ENCODE measurements at places on chromosomes 4 and X.
A peak's percentile ranks its signal among the peaks of the same experiment; 100 is the strongest.

- DNase-seq: no peak
Measured at GRCh38 chr4:8294036-8294435, 24.5 kb downstream of the HTRA3 start.

DNA sequence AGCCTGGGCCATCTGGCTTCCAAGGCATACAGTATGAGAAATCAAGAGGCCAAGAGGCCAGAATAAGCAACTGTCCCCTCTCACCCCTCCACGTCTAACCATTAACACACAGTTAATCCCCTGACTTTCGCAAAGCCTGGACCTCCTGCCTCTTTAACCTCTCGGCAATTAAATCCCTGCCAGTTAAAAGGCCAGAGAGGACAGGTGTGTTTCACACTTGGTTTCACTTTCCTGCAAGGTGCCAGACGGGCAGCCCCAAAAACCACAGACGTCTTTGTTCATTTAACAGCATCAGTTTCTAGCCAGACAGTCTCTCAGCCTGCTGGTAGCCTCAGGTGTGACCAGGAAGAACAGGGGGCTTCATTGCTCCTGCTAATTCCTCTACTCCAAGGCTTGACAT, 91.1 kb upstream of the KIT start:
- H3K4me1 ChIP-seq: no peaks in the 10 kb centered on the region
- H3K27ac ChIP-seq: no peak overlapping the region
- H3K27me3 ChIP-seq: no peaks in the 10 kb centered on the region
- no peaks in the 10 kb centered on the region for H3K36me3 ChIP-seq
- peak; percentile 1 for DNase-seq

- H3K27me3 ChIP-seq: no peaks in the 10 kb centered on the region
- peak overlapping the region; percentile 96 for H3K27ac ChIP-seq
- peaks cover 9% of the 10 kb centered on the region for H3K4me1 ChIP-seq
- H3K4me3 ChIP-seq: peak overlapping the region; percentile 95
Measured at GRCh38 chrX:48802089-48802904, 430 bp downstream of the HDAC6 start.

DNA sequence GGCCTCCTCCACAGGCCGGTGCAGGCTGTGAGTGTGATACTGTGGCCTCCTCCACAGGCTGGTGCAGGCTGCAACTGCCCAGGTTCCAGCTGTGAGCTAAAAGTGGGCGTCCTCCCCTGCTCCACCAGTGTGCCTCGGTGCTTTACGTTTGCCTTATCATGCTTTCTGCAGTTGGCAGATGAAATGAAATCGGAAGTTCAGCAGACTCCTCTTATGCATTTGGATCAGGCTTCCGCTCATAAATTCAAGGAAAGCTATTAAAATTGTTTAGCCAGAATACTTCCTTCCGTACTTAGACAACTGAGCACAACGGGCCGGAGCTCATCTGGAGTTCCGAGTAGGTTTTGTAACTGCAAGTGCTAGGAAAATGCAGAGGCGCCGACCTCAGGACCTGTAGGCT, 12.0 kb downstream of the CYP4V2 start:
- no peaks in the 10 kb centered on the region for H3K27me3 ChIP-seq
- DNase-seq: no peak
- peaks cover 4% of the 10 kb centered on the region for H3K4me1 ChIP-seq
- H3K4me3 ChIP-seq: peak overlapping the region; percentile 7

GRCh38 chr4:5760246-5760645, 49.2 kb downstream of the EVC start:
- no peaks in the 10 kb centered on the region for H3K4me1 ChIP-seq
- H3K36me3 ChIP-seq: no peaks in the 10 kb centered on the region
- no peaks in the 10 kb centered on the region for H3K27me3 ChIP-seq
- DNase-seq: no peak
- H3K4me3 ChIP-seq: no peak overlapping the region
- no peak overlapping the region for H3K27ac ChIP-seq

- H3K27ac ChIP-seq: no peak overlapping the region
- H3K4me1 ChIP-seq: no peaks in the 10 kb centered on the region
- H3K36me3 ChIP-seq: no peaks in the 10 kb centered on the region
- peaks cover 27% of the 10 kb centered on the region for H3K27me3 ChIP-seq
- H3K4me3 ChIP-seq: no peak overlapping the region
- DNase-seq: no peak
Measured at GRCh38 chr4:133154725-133155124, 5.6 kb downstream of the PCDH10 start.

DNA sequence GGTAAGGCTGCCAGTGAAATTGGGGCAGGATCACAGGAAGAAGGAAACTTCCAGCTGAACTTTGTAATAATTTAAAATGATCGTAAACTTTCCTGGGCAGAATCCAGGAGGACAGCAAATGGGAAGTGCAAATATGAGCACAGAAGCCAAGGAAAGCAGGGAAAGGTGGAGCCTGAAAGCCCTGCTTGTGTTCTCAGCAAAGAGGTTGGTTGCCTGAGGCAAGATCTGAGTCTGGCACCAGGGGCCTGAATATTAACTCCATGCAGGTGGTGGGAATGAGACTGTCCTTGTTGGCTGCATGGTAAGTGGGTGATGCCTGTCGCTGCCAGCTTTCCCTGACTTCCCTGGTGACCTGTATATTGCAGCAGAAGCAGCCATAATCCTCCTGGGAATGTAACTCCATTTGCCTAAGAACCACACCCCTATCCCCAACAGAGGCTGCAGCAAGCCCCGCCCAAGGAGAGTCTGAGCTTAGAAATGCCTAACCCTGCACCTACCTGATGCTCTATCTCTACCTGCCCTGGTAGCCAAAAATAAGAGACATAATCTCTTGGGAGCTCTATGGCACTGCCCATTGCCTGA, 132.0 kb upstream of the HDX start:
- no peaks in the 10 kb centered on the region for H3K4me1 ChIP-seq
- H3K36me3 ChIP-seq: no peaks in the 10 kb centered on the region
- no peaks in the 10 kb centered on the region for H3K27me3 ChIP-seq
- DNase-seq: no peak
- no peak overlapping the region for H3K27ac ChIP-seq
- no peak overlapping the region for H3K4me3 ChIP-seq

DNA sequence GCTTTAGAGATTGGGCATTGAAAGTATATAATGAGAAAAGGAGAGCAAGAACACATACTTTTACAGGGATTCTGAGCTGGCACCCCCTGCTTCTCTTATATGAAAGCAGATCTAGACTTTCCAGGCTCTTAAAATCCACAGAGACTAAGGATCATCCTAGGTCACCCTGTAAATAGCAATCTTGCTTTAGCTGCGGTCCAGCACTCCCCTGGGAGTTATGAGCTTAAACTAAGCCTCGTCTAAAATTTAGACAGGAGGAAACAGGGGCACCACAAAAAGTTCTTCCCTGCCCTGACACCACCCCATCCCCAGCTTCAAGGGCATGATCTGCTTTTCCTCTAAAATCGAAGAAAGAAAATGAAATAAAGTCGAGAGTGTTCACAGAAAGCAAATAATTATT, 143.3 kb upstream of the KCNIP4 start:
- no peaks in the 10 kb centered on the region for H3K27me3 ChIP-seq
- no peak for DNase-seq
- no peaks in the 10 kb centered on the region for H3K36me3 ChIP-seq
- no peaks in the 10 kb centered on the region for H3K4me1 ChIP-seq
- H3K4me3 ChIP-seq: no peak overlapping the region
- no peak overlapping the region for H3K27ac ChIP-seq

DNA sequence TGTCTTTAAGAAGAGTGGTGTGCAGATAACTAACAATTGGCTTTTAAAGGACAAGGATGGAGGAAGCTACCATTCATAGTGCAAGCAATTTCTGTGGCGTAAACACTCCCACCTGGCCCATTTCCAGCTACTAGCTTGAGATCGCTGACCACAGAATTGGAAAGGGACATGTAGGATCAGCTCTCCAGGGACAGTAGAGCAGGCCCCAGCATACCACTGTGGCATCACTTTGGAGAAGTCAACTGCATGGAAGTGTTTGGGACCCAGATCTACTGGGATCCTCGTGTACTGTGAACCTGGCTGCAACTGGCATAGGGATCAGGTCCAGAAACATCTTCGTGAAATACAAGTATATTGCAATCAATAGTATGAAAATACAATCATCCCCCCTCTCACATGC, 515.0 kb downstream of the INPP4B start:
- H3K27me3 ChIP-seq: no peaks in the 10 kb centered on the region
- H3K27ac ChIP-seq: no peak overlapping the region
- no peak overlapping the region for H3K4me3 ChIP-seq
- peaks cover 63% of the 10 kb centered on the region for H3K4me1 ChIP-seq
- H3K36me3 ChIP-seq: no peaks in the 10 kb centered on the region

- no peak for DNase-seq
- no peaks in the 10 kb centered on the region for H3K4me1 ChIP-seq
- H3K27ac ChIP-seq: no peak overlapping the region
- H3K27me3 ChIP-seq: no peaks in the 10 kb centered on the region
- H3K4me3 ChIP-seq: no peak overlapping the region
- no peaks in the 10 kb centered on the region for H3K36me3 ChIP-seq
Measured at GRCh38 chr4:97507587-97508245, 635.6 kb downstream of the STPG2 start.

DNA sequence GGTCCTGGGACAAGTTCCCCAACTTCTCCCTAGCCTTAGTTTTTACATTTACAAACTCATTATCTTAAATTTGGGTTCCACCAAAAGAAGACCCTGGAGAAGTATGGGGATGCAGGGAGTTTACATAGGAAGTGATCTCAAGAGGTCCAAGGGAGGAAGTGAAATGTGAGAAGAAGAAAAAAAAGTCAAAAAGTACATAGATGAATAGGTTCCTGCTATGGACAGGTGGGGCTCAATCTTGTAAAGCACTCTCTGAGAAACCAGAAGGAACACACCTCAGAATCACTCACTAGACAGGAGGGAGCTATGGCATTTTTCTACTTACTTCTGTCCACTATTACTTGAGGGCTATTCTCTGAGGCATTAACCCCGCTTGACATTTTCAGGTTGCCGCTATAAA, 56.6 kb downstream of the ARHGAP6 start:
- H3K36me3 ChIP-seq: no peaks in the 10 kb centered on the region
- no peak overlapping the region for H3K27ac ChIP-seq
- H3K4me3 ChIP-seq: no peak overlapping the region

GRCh38 chr4:90641861-90642599, 514.8 kb downstream of the CCSER1 start:
- H3K27me3 ChIP-seq: no peaks in the 10 kb centered on the region
- H3K4me1 ChIP-seq: no peaks in the 10 kb centered on the region
- H3K4me3 ChIP-seq: no peak overlapping the region
- H3K27ac ChIP-seq: no peak overlapping the region
- no peak for DNase-seq

- DNase-seq: no peak
- H3K27me3 ChIP-seq: no peaks in the 10 kb centered on the region
- H3K4me1 ChIP-seq: peaks cover 16% of the 10 kb centered on the region
- no peak overlapping the region for H3K27ac ChIP-seq
Measured at GRCh38 chr4:118682928-118683327, 2.3 kb upstream of the METTL14 start.

GRCh38 chrX:120260369-120260768, 9.8 kb downstream of the ZBTB33 start:
- no peaks in the 10 kb centered on the region for H3K4me1 ChIP-seq
- H3K27ac ChIP-seq: no peak overlapping the region
- H3K27me3 ChIP-seq: no peaks in the 10 kb centered on the region
- H3K36me3 ChIP-seq: peaks cover 6% of the 10 kb centered on the region

DNA sequence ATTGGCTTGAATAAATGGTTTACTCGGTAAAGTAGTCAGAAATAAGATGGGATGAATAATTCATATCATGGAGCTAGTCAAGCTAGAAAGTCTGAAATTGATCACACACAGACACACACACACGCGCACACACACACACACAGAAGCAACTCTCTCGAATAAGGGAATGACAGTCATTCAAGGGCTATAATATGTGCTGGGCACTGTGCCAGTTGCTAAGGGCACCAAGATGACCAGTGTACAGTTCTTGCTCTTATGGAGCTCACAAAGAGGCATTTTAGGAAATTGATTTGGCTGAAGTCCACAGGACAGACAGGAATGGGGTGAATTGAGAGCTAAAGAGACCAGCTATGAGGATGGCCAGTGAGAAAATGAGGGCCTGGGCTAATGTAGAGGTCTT, 34.2 kb upstream of the SH3D19 start:
- DNase-seq: no peak
- peaks cover 8% of the 10 kb centered on the region for H3K4me1 ChIP-seq
- no peaks in the 10 kb centered on the region for H3K36me3 ChIP-seq

- H3K4me1 ChIP-seq: no peaks in the 10 kb centered on the region
- peaks cover 8% of the 10 kb centered on the region for H3K36me3 ChIP-seq
Measured at GRCh38 chrX:139936259-139936658, 3.4 kb upstream of the ATP11C start.

DNA sequence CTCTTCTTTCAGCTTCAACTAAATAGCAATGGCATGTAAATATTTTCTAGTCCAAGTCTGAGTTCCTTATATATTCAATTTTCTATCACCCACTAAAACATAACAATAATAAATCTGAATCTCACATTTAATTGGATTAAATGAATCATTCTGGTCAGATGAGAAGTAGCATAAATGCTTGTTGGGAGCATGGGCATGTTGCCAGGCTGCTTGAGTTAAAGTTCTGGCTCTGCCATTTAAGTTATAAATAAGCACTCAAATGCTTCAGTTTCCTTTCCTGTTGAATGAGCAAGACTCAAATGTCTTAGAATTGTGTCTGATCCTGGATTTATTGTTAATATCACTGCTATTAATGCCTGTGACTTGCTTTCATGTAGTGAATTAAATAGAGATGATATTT, 496.3 kb downstream of the STPG2 start:
- no peaks in the 10 kb centered on the region for H3K4me1 ChIP-seq
- H3K27me3 ChIP-seq: no peaks in the 10 kb centered on the region
- H3K27ac ChIP-seq: no peak overlapping the region

GRCh38 chrX:145821291-145821897, 3.8 kb downstream of the SLITRK2 start:
- H3K36me3 ChIP-seq: peaks cover 3% of the 10 kb centered on the region
- no peaks in the 10 kb centered on the region for H3K27me3 ChIP-seq
- no peak overlapping the region for H3K4me3 ChIP-seq
- no peak overlapping the region for H3K27ac ChIP-seq
- no peaks in the 10 kb centered on the region for H3K4me1 ChIP-seq

GRCh38 chr4:126890383-126890782, 742.4 kb upstream of the INTU start:
- DNase-seq: no peak
- no peak overlapping the region for H3K27ac ChIP-seq
- no peak overlapping the region for H3K4me3 ChIP-seq
- no peaks in the 10 kb centered on the region for H3K36me3 ChIP-seq
- H3K27me3 ChIP-seq: no peaks in the 10 kb centered on the region

Measured in effector memory CD8-positive, alpha-beta T cell (primary cell).